Iris pigment epithelial cell (primary cell): ENCODE measurements at places on chromosomes 12 and 14.

DNA sequence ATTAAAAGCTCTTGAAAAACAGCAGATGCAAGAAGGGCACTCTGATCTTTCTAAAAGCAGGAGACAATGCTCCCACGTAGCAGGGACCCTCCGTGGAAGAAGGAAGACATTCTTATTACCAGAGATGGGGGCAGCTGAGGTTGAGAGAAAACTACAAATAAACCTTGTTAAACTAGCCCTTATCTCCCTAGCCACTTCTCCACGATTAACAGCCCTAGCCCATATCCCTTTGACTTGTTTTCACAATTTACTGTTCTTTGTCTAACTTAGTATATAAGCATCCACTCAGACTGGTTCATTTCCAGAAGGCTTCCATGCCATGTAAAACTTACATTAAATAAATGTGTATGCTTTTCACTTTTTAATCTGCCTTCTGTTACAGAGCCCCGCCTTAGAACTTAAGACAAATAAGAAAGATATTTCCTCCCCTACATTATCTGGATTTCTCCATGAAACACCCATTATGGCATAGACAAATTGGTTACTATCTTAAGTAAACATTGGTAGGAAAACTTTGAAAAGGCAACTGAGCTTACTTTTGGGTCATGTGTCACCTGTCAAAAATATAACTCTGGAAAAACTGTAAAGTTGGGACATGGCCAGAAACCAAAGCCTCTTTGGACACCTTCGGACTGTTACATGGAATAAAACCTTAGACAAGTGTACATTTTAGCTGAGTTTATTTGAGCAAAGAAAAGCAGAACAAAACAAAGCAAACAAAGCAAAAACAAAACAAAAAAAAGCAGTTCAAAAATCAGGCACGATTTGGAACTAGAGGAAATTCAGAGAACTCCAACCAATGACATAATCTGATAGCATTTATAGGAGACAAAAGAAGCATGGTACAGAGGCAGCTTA lies 4.9 kb upstream of the RNASE1 start:
- no peak for DNase-seq

DNA sequence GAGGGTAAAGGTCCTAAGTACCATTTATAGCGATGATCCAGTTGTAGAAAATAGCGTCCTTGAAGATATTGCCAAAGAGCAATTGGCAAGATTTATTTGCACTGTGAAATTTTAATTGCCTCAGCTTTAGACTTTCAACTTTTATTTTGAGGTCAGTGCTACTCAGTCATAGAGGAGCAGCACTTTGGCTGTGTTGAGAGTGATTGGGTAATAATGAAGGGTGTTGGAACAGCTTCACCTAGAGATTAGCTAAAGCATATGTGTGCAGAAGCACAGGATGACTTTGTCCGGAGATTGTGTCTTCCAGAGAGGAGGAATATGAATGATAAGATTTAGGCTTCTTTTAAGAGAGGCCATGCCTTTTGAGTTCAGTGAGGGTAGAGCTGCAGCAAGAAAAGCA lies 164.8 kb downstream of the NPAS3 start:
- no peak for DNase-seq

DNA sequence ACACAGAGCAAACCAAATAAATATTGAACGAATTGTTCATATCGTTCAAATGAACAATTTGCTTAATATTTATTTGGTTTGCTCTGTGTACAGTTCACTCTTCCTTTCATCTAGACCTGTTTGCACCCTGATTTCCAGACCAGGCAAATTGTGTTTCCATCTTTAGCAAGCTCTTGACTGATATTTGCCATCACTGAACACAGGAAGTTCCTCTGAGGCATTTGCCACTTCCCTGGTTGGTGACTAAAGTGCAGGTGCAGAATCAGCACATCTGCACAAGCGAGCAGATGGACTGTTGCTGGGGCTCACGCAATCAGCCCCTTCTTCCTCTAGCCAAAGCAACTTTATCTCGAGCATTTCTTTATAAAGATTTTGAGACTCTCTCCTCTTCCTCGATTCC lies 112.9 kb downstream of the DAAM1 start:
- no peak for DNase-seq

DNA sequence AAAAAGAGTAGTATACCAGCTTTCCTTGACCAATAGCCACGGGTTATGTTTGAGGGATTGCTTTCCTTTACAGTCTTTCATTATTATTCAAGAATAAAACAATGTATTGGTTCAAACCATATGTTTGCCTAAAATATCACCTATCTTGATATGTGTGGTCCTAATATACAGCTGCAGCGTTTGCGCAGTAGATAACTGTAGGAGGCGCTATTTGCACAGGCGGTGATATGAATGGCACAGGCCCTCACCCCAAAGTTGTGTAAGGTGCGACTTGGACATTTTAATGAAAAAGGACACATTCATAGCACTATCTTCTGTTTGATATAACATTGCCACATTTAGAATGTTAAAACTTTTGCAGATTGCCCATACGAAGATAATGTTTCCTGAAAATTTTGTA lies 298.4 kb downstream of the TRHDE start:
- no peak for DNase-seq
